ENCODE measurements at places on chromosomes 1 and 21.

DNA sequence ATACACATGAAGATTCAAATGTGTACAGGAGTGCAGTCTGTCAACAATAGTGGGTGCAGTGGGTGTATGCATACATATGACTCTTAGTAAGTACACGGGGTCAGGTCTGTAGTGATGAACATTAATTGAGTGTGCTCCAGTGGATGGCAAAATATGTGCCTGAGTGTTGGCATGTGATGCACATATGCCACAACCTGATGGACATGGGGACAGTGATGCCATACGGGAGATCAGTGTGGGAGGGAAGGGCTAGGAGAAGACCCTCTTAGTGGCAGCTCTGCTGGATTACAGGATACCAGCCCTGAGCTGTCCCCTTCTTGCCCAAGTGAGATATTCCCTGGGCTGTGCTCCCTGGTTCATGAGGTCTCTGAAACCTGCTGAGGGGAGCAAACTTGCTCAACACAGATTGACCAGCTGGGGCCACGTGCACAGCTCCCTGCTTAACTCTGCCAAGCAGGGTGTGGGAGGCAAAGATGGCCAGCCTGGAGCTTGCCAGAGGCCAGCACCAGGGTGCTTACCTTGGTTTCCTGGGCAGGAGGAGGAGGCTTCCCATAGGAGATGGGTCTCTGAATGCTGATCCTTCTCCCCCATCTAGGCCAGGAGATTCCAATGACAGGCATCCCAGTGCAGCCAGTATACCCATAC, 2.2 kb downstream of the SHISA4 start:
- DNase-seq = no peak

GRCh38 chr1:147749792-147750191, 10.6 kb downstream of the GJA5 start:
- no peak for DNase-seq

GRCh38 chr1:9675393-9675792, 23.9 kb downstream of the PIK3CD start:
- no peak for DNase-seq

GRCh38 chr21:27424601-27425000, 457.7 kb upstream of the ADAMTS5 start:
- no peak for DNase-seq

GRCh38 chr1:219990782-219991510, 55.4 kb downstream of the EPRS1 start:
- DNase-seq = peak; percentile 62

DNA sequence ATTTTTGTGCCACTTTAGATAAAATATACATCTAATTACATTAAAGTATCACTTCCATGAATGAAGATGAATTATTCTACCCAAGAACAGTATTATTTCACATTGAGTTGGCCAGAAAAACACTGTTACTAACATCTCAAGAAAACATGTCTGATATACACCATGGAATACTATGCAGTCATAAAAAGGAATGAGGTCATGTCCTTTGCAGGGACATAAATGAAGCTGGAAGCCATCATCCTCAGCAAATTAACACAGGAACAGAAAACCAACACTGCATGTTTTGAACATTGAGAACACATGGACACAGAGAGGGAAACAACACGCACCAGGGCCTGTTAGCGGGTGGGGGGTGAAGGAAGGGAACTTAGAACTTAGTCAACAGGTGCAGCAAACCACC, 69.0 kb downstream of the TESK2 start:
- no peak for DNase-seq

- no peak for DNase-seq
These were observed 1187.4 kb upstream of the NCAM2 start for GRCh38 chr21:19810779-19811178.

DNA sequence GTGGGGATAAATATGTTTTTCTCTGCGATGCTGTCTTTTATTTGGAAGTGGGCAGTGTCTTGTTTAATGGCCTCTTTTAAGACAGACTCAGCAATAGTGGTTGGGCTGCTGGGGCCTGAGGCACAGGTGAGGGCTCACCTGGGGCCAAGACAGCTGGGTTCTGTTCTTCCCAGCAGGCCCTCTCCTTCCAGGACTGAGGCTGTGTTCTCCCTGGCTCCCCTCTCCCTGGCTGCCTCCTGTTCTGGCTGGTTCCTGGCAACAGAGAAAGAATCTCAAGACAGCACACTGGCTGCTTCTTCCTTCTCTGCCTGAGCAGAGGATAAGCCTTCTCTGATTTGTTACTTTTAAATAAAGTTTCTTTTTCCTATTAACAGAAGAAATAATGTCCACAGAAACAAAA, 7.4 kb upstream of the GRHL3 start:
- no peak for DNase-seq

DNA sequence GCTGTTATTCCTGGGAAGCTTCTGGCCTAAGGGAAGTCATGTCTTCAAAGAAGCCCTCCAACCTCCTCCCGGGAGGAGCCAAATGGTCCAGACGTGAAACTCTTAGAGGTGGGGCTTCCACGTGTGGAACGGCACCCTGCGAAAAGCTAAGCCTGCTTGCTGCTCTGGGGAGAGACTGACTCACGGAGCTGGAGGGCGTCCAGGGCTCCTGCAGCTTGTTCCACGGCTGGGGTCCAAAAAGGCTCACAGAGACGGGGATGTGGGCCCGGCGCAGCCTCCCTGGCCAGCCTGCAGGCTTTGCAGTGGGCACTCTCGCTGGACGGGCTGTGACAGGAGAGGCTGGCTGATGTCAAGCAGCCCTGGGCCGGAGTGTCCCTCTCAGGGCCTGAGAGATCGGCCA, 105.1 kb downstream of the COLGALT2 start:
- no peak for DNase-seq

DNA sequence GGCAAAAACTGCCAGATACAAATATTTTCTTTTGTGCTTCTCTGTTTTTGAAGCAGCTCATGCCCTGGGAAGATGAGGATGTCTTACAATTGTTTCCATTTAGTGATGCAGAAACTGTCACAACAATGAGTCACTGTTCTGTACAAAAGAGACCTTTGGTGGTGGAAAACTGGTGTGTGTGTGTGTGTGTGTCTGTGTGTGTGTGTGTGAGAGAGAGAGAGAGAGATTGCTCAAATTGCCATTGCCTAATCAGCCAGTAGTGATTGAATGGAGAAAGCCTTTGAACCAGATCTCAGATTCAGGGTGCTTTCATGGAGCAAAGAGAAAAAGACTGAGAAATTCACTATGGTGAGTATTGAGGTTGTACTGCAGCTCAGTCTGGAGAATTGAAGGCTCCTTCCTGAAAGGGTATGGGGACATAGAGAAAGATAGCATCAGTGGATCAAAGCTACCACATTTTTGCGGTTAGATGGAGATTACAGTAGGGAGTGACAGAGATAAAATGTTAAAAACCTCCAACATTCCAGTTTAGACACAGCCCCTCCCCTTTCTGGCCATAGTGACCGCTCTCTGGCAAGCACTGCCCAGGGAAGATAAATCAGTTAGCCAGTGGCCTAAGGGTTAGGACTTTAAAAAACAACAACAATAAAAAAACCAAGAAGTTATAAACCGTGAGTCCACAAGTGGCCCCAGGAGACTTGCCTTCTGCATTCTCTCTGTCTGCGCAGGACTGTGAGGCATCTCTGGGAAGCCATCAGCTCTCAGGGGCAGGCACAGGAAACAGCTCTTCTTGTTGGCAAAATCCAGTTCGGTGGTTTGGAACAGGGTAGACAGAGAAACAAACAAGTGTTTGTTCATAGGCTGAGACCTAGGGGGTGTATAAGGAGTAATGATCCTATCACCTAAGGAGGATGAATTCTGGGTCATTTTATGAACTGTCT, 406.5 kb downstream of the DUSP10 start:
- no peak for DNase-seq

- DNase-seq = no peak
These were observed 49.6 kb upstream of the KDM4A start for GRCh38 chr1:43600033-43601020.

DNA sequence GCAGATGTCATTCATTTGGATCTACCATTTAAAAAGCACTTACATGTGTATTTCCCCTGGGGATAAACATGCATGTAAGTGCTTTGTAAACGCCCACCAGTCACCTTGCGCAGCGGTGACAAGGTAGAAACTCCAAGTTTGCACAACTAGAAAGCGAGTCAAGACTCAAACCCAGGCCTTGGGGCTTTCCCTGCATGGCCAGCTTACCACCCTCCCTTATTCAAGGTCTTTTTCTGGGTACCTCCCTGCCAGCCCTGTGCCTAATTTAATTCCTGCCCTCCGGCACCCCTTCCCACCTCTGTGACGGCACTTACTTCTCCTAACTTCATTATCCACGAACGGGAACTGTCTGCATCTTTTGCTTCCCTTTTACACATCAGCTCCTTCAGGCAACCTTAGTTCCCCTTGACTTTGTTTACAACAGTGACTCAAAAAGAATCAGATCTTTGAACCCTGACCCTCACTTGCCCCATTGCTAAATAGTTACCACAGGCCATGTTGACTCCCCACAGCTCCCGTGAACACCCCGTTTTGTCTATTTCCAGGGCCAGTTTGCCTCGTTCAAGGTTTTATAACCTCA, 138.3 kb upstream of the ETS2 start:
- DNase-seq = no peak

GRCh38 chr1:6104631-6105030, 58.9 kb downstream of the KCNAB2 start:
- DNase-seq = no peak

GRCh38 chr1:224458996-224459395, 24.4 kb upstream of the WDR26 start:
- DNase-seq = peak; percentile 39
